COR-L47 (cell line): ENCODE measurements at places on chromosomes 3 and 15.
A peak's percentile ranks its signal among the peaks of the same experiment; 100 is the strongest.

DNA sequence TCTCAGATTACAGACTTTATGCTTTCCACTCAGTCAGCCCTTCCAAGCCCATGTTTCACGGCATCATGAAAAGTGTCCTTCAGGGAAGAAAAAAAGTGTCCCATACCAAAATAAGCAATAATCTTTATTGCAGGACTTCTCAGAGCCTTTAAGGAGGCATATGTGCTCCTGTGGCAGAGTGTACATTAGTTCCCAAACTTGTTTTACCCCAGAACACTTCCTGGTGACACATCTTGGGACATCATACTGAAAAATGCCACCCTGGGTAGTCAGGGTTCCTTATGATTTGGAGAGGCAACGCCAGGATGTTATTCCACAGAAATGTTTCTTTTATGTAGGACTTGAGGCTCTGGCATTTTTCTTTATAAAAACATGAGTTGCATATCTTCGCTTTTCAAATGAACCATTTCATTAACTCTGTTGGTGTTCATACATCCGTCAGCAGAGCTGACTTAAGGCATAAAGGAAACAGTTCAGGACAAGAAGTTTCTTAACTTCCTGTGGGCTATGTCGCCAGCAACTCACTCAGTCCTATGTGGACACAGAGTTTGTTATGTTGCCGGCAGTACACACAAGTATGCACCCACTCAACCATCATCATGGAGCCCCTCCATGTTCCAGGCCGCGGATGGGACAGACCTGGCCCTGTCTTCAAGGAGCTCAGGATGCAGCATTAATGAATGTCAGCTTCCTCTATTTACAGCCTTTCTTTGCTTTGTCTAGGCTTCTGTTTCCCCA is 63.8 kb downstream of the CASR start:
- no peak for DNase-seq

GRCh38 chr3:126533506-126533905 is 9.6 kb downstream of the CHST13 start:
- DNase-seq: no peak

DNA sequence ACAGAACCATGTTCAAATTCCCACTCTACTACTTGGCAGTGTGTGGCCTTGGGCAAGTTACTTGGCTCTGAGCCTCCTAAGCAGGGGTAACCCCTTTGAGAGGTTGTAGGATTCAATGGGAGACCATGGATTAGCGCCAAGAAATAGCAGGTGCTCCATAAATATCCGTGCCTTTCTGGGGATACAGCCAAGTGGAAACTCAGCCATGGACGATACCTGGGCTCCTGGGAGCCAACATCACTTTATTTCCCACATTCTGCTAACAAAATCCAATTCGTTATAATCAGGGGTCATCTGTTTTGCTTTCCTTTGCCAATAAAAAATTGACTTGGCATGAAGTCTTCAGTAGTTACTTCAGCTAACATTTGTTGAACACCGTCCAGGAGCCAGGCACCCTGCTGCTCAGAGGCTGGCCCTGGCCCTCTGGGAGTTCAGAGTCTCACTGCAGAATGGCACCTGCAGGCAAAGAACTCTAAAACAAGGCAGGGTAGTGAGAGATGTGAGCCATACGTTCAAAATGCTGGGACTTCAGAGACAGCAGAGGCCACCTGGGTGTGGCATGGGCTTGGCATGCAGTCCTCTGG is 42.3 kb downstream of the ZDHHC19 start:
- peak; percentile 99 for DNase-seq

DNA sequence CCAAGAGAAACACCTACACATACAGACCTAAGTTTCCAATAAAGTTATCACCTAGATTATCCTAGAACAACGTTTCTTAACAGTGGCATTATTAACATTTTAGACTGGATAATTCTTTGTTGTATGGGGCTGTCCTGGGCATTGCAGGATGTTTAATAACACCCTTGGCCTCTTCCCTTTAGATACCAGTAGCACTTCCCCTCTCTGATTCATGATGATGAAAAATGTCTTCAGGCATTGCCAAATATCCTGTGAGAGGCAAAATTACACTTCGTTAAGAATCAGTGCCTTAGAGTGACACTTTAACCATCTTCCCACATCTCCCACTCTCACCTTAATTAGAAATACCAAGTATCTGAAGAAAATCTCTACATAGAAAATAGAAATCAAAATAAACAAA is 352.6 kb downstream of the CGGBP1 start:
- DNase-seq: no peak

DNA sequence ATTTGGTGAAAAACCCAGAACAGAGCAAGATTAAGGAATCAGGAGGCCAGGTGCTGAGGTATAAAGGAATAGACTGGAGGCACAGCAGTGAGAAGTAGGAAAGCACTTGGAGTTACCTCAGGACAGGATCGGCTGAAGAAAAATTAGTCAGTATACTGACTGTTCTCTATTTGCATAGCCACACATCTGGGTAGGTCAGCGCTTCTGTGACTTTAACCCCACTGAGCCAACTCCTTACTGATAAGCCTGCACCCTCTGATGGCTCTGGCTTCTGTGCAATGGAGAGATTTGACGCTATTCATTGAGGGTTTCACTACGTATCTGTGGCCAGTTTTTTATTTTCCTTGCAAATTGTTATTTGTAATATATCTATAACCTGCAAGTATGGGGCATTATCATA is 22.3 kb downstream of the MECOM start:
- DNase-seq: no peak

DNA sequence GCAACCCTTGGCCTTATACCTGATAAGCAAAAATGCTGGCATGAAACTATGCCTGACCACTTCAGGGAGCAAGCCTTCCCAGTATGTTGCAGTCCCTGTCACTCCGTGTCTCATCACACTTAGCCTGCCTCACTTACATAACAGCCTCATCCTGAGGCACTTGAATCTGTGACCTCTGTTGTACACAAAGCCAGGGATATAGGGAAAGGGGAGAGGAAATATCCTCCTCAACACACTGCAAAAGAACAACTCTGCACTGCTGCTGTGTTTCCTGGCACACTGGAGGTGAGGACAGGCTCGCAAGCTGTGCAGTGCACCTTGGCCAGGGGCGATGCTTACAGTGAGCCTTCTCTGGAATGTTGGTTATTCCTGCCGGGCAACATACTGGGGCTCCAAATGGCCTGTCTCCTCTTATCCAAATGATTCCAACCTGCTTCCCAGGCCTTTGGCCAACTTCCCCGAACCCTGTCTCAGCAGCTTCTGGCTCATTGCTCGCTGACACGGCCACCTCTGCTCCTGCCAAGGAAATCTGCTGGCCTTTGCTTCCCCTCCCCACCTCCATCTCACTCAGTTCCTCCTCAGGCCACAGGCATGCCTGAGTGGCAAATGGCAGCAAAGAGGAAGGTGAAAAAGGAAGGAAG is 109.2 kb downstream of the CD47 start:
- DNase-seq: no peak

GRCh38 chr3:188578576-188579363 is 424.8 kb downstream of the LPP start:
- DNase-seq: no peak

GRCh38 chr3:123159926-123160635 is 41.7 kb upstream of the SEC22A start:
- no peak for DNase-seq

GRCh38 chr15:25173241-25174028 is 218.6 kb downstream of the SNRPN start:
- DNase-seq: no peak

DNA sequence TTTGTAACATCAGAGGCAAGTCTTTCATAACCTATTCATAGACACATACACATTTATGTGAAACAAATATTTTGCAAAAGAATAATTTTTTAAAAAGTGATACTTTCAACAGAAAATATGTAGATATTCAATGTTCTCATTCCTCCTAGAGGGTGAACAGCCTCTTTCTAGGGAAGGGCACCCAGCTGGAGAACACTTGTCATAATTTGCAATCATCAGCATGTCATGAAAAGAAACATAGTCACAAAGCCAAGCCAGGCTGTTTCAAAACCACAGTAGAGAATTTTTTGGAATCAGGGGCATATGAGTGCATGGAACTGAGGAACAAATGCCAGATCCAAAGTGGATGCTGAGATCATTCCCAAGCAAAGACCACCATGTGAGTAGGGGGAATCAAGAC is 406.9 kb upstream of the ADAMTS9 start:
- no peak for DNase-seq

GRCh38 chr3:24396338-24396737 is 98.3 kb downstream of the THRB start:
- no peak for DNase-seq

DNA sequence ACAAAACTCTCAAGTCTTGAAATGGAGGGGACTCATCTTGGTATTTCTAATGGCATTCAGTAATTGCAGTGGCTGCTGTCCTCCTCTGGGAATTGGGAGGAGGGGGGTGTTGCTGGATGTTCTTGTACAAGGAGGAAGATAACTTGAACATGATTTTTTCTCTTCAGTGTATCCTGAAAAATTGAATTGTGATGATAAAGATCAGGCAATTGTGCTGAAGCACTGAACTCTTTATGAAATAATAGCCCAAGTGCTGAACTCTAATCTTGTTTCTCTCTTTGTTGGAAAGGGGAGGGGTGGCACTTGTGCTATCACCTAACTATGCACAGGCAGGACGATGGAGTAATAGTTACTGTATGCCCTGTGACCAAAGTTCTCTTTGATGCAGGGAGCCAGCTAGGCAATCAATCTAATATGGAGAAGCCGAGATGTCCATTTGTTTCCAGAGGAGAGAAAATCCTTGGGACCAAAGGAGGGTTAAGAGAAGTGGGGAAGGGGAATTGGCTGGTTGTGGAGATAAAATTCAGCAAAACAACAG is 68.1 kb upstream of the ATP2C1 start:
- no peak for DNase-seq

DNA sequence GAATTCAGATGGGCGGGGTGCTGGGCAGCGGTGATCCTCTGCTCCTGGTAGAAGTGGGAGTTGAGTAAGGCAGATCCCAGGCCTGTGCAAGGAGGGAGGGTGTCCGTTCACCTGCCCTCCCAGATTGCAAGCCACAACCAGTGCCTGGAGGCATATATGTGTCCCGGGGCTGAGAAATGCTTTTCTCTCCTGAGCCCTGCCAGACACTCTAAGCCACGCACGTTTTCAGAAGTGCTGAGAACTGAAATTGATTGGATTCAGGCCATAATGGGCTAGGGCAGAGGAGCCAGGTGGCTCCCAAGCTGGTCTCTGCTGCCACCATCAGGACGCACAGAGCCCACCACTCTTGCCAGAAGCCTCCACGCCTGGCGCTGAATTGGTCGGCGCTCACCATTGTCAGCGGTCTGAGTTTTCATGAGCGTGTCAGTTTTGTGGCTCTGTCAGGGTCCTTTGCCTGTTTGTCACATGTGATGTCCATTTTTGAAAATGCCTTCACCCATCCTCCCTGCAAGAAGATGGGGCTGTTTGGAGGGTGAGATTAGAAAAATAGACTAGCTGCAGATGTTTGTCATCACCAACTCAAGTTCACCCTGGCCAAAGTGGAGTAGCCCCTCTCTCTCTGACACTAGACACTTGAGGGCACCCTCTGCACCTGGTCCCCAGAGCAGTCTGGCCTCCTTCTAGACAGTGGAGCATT is 15.4 kb upstream of the BFSP2 start:
- peak; percentile 82 for DNase-seq

DNA sequence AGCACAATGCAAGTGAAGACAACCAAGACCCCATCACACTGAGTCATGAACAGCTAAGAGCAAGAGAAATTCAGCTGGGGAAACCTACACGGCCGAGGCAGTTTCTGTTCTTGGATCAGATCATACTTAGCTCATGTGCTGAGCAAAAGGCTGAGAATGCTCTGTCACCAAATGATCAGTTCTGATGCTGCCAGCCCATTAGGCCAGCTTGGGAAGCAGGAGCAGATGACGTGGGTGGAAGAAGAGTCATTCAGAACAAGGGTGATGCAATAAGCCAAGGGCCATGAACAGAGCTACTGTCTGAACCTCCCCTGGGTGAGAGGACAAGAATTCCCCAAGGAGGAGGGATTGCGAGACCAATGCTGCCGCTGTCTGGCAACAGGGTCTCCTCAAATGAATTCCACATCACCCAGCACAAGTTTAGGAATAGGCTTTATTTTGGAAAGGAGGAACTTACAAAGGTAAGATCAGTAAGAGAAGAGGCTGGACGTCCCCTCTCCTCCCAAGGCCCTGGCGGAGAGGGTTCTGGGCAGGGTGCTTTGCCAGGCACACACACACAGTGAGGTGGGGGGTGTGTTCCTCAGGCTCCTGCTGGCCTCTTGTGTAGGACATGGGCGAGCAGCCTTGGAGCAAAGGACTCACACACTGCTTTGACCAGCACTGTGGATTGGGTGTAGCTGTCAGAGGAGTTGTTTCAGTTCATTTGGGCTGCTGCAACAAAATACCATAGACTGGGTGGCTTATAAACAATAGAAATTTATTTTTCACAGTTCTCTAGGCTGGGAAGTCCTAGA is 65.6 kb upstream of the CTXND1 start:
- no peak for DNase-seq

DNA sequence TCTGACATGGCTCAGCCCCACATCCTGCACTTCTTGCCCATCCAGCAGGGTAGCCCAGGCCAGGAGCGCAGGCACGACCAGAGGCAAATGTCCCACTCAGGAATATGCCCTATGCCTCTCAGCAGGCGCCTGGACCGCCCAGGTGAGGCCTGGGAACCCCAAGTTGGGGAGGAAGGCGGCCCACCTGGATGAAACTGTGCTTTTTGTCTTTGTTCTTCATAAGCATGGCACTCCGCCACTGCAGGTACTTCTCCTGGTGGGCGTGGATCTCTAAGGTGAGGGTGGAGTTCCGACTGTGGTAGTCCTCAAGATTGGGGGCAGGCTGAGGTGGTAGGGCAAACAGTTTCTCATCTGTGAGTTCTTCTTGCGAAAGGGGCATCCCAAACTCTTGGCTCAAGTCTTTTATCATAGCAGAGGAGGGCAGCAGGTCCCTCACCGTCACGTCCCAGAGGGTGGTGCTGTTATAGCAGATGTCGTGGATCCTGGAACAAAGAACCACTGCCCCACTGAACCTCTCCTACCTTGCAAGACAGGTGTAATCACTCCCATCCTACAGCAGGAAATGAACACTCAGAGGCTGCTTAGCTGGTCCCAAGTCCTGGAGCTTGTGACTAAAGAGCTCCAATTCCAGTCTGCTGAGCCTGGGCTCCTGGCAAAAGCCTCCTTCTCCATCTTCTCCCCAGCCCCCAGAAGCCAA is 53.2 kb downstream of the ACAD9 start:
- no peak for DNase-seq

GRCh38 chr3:64460141-64460730 is 227.6 kb downstream of the ADAMTS9 start:
- DNase-seq: no peak

DNA sequence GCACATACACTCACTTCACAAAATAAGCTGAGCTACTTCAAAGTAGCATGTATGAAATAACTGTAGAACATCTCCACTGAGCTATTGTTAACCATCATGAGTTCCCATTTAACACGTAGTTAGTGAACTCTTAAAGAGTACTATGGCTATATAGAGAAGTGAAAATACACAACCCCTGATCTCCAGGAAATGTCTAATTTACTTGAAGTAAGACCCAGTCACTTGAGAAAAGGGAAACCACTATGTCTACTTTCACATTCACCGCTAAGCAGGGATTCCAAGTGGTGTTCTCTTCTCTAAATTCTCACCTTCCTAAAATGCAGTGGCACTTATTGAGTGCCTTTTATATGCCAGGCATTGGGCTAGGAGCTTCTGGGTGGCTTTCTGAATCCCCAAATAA is 35.0 kb upstream of the COLQ start:
- no peak for DNase-seq

- DNase-seq: no peak
Observed at GRCh38 chr15:99662903-99663302, 70.3 kb downstream of the LYSMD4 start.
